ENCODE measurements at places on chromosomes 6 and 20. TPM values are rescaled to one million over a fixed set of nuclear protein-coding genes. Genes with fewer than 3 reads are reported as not detected.

The MUC22 gene
- not detected for total RNA-seq

The RIMS1 gene
- total RNA-seq = not detected

The LTB gene
- total RNA-seq = 0.63 TPM

The TNXB gene
- 15.1 TPM for total RNA-seq

The HLA-DPA1 gene
- not detected for total RNA-seq

The ATP9A gene
- total RNA-seq = 22.4 TPM

The CCN6 gene
- not detected for total RNA-seq

The KCNB1 gene
- not detected for total RNA-seq

The SYCP2 gene
- total RNA-seq = 3.0 TPM

The TTBK1 gene
- 0.15 TPM for total RNA-seq

The OR2H1 gene
- total RNA-seq = not detected

The TRPC4AP gene
- total RNA-seq = 51.0 TPM

The BNIP5 gene
- not detected for total RNA-seq

The SIGLEC1 gene
- 0.13 TPM for total RNA-seq

The KCNG1 gene
- 0.55 TPM for total RNA-seq

The KCNK16 gene
- not detected for total RNA-seq

The CST3 gene
- 262 TPM for total RNA-seq

All from PC-9 (cell line).